ENCODE measurements at places on chromosomes 2 and 18. TPM values are rescaled to one million over a fixed set of nuclear protein-coding genes. Genes with fewer than 3 reads are reported as not detected.

GRCh38 chr18:74229005-74229404 lies 62.8 kb downstream of the CYB5A start:
- no peak for DNase-seq

GRCh38 chr2:116749994-116750393 lies 1064.5 kb upstream of the DDX18 start:
- no peak for DNase-seq

GRCh38 chr18:62109676-62110075 lies 77.2 kb downstream of the PIGN start:
- no peak for DNase-seq

GRCh38 chr2:218397463-218397819 lies 2.2 kb upstream of the CTDSP1 start:
- DNase-seq: no peak

DNA sequence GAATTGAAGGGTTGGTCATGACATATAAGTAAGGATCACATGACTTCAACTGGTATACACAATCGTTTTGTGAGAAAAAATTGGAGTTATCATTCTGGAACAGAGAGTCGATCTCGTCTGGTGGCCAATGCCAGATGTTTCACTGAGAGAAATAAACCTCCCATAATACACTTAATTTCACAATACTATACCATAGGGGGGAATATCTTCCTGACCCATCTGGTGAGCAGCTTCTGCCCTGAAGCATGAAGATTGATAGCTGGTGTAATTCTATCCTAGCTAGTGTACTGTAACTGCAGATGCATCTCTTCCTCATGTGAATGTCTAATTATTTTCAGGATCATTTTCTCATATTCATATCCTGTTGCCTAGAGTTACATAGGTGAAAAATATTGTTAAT lies 15.7 kb upstream of the CDH7 start:
- DNase-seq: no peak

- no peak for DNase-seq
These were observed 30.9 kb upstream of the IER3IP1 start for GRCh38 chr18:47206945-47207637.

DNA sequence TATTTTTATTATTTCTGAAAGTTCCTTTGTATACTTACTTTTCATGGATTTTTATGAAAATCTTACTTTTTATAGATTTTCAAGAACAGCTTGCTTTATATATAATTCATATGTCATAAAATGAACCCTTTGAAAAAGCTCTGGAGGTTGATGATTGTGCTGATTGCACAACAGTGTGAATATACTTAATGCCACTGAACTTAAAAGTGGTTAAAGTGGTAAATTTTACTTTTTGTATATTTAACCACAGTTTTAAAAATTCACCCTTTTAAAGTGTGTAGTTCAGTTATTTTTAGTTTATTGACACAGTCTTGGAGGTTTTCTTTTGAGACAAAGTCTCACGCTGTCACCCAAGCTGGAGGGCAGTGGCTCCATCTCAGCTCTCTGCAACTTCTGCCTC lies 8.4 kb downstream of the SANBR start:
- DNase-seq: no peak

CRYGC gene
- not detected for total RNA-seq

KCNG2 gene
- total RNA-seq: 0.50 TPM

MEP1B gene
- not detected for total RNA-seq

CYP27A1 gene
- total RNA-seq: 273 TPM

LIMS3 gene
- total RNA-seq: 2.4 TPM

IAH1 gene
- total RNA-seq: 42.6 TPM

Measured in lower lobe of right lung (tissue), 2 donors.